Activated CD8-positive, alpha-beta T cell treated with anti-CD3 and anti-CD28 coated beads, Interleukin-2, amount 10 ng/mL, durations not matched to agents 7 days and 5 days (primary cell): ENCODE measurements at places on chromosomes 2 and 18.

DNA sequence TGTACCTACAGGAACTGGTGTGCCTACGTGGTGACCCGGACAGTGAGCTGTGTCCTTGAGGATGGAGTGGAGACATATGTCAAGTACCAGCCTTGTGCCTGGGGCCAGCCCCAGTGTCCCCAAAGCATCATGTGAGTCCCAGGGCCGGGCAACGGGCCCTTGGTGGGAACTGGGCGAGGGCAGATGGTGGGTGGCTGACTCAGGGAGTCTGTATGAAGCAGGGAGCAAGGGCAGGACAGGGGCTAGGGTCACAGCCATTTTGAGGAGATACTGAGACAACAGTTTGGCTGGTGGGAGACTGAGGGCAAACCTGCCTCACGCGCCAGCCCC is 1.7 kb downstream of the EMILIN1 start:
- no peak for DNase-seq

DNA sequence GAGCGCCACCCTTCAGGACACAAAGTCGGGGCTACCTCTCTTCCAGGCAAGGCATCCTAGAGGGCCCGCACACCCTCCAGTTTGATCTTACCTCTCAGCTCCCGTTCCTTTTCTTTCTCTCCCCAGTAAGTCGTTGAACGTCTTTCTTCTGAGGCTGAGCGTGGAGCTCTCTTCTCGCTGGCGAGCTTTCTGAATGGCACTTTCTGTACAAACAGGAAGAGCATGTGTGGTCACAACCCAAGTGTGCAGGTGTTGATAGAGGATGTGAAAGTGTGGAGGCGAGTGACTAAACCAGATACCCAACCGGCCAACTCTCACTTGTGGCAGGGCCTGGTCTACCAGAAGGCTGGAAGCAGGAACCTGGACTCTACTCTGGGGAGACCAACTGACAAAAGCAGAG is at the start of gene AFF3:
TSS of gene AFF3 (minus strand) at position 198 of the 400 bp plus-strand sequence. CDS start 38,136 bp downstream, outside the sequence.
- peak; percentile 79 for DNase-seq

DNA sequence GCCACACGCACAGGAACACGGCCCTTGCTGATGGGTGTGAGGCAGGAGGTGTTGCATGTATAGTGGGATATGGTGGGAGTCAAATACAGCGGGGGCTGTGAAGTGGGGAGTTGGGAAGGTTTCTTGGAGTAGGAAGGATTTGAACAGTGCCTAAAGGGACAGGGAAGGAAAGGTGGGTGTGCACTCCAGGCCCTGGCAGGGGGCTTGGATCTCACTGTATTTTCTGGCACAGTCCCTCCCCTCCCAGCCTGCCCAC is 6.9 kb downstream of the RAB31 start:
- DNase-seq = no peak

DNA sequence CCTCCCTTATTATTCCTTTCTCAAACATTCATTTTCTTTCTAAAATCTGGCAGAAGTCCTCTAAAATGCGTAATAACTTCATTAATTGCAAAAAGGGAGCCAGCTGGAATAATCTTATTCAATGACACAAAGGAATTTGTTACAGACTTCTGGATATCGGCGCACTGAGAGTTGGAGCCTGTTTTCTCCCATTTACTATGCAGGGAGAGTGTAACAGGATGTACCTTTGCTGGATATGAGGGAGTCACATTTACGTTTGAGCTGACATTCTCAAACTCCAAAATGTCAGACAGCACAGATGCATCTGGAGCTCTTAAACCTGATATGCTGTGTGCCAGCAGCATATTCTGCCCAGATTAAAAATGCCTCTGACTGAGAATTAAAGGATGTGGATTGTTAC is 275.3 kb downstream of the TMX3 start:
- DNase-seq = no peak

DNA sequence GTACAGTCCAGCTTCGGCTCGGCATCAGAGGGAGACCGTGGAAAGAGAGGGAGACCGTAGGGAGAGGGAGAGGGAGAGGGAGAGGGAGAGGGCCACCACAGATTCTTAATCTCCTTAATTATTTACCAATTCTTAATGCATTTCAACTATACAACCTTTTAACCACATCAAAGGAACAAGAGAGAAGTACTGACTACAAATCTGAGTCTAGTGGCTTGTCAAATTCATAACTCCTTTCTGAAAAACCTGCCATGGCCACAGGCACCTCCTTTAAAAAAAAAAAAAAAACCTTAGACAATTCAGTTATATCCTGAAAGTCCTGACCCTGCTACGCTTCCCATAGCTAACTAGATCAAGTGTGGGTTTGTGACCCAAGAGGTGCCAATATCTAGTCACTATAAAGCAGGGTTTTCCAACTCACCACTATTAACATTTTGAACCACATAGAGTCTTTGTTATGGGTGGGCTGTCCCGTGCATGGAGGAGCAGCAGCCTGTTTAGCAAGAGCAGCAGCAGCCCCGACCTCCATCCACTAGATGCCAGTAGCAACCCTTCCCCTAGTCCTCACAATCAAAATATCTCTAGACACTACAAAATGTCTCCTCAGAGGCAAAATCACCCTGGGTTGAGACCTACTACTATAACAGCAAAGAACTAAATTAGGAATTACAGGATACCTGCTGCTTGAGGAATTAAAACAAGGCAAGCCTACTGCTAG is 6.8 kb downstream of the ESCO1 start:
- DNase-seq = no peak

DNA sequence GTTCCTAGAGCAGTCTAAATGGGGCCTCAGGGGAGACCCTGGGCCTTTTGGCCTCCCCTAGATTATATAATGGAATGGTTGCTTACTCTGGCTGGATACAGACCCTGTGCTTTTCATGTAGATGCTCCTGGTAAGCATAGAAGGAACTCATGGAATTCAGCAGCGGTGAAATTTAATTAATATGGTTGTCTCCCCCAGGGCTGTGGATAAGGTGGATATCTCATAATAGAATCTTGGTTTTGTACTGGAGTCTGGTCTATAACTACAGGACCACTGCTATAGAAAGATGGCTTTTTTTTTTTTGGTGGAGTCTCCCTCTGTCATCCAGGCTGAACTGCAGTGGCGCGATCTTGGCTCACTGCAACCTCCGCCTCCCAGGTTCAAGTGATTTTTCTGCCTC is 84.5 kb downstream of the HRH4 start:
- no peak for DNase-seq

DNA sequence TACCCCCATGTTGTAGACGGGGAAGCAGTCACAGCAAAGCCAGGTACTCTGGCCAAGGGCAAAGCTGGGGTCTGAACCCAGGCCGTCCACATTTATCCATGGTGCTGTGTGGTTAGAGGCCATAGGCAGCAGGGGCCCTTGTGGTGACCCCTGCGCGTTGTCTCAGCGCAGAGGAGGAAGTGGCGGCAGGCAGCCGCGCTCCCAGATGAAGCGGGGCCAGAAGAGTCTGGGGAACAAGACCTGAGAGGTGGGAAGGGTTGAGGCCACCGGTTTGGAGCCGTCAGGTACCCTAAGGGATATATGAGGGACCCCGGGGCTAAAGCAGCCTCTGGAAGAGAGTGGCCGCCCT is 770 bp downstream of the ZNF396 start:
- peak; percentile 36 for DNase-seq

- DNase-seq = no peak
These were observed 849.1 kb upstream of the POU3F3 start for GRCh38 chr2:104004821-104005220.

DNA sequence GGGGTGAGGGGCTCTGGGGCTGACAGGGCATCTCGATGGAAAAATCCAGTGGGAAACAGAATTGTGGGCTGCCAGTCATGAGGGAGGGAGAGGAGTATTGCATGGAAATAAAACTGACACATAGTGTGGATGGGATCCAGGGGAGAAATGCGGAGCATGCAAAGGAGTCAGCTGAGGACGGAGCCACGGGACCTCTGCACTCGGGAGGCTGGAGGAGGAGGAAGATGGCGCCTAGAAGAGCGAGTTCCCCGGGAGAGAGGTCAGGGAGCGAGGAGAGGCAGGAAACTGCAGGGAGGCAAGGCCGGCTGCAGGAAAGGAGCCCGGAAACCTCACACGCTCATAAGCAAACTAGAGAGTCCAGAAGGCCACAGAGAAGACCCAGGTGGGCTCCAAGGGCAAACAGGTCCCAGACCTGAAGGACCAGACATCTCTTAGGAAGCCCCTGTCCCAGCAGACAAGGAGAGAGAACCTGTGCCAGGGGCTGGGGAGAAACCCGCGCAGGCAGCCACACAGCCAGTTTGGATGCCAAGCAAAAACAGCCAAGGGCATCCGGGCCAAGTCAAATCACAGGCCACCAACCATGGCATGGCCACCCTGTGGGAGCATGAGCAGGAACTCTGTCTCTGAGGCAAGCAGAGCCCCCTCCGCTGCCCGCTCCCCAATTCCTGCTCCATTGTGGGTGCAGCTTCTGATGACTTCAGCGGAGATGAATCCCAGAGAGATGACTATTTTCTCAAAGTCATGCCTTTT is 218.8 kb upstream of the ID2 start:
- DNase-seq = no peak

- DNase-seq = no peak
These were observed 447.4 kb downstream of the EPHA4 start for GRCh38 chr2:221124532-221125240.

DNA sequence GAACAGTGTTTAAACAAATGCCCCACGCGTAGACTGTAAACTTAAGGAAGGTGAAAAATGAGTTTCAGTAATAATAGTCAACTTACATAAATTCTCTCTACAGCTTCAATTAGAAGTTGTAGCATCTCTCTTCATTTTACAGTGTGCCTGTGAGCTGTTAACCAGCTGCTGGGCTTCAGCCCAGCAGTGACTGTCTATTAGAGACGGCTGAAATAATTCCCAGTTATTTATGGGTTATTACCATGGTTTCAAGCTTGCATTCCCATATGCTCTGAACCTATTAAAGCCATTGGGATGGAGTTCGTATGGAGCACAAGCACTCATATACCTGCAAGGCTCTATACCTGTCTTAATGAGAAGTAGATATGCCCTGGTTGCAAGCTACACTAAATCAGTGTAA is 501.1 kb downstream of the CNTNAP5 start:
- no peak for DNase-seq

DNA sequence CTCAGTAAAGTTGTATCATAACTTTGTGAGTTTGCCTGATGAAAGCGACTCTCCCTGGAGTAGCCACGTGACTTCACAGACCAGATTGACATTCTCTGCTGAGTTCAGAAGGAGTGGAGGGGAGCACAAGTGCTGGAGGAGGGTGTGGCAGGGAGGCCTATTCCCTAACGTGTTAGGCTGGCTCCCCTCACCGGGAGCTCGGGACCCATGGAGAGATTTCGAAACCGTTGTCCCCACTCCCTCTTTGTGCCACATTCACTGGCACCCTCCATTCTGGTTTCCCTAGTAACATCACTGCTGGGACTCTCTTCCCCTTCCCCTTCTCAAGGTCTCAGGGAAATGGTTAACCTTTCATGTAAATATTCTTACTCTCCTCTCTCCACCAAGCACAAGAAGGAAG is 279.9 kb downstream of the ALPK2 start:
- no peak for DNase-seq

GRCh38 chr18:80247393-80247841 is at the start of gene PARD6G:
Gene PARD6G, minus strand, starts transcription at chr18:80247514. Its CDS starts 166 bp downstream, at chr18:80247348.
- DNase-seq = peak; percentile 74

GRCh38 chr2:105496271-105496670 is 97.4 kb upstream of the FHL2 start:
- no peak for DNase-seq

GRCh38 chr2:65749545-65749944 is 317.1 kb upstream of the SPRED2 start:
- no peak for DNase-seq
